ENCODE measurements at places on chromosomes 16 and 17.

DNA sequence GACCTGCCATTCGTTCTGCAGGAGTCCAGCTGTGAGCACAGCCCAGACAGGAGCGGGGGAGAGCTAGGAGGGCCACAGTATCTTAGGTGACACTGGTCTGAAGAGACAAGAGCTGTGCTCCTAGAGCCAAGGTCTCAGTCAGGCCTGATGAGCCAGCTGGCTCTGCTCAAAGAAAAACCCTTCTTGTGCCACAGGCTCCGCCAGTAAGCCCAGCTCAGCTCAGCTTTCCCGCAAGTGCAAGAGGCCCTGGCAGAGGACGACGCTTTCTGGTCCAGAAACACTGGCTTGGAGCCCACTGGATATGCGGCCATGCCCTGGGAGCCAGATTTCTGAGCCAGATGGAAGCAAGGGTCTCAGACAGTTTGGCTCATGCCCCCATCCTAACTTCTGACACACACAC lies 23.9 kb downstream of the PEMT start:
- no peak for DNase-seq

DNA sequence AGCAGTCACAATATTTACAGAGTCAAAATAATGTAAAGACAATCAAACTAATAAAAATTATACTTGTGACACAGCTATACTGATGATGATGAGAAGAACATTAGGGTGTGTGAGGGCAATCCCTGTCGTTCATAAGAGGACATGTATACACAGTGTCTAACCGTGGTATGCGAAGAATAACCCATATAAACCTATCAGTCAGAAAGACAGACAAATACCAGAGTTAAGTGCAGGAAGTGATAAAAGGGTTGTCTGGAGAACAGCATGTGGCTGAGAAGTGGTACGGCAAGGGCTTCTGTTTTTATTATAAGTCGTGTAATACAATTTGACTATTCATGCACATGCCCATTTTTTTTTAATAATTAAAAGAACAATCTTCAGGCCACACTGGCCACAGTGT lies 46.7 kb downstream of the LMF1 start:
- no peak for DNase-seq

DNA sequence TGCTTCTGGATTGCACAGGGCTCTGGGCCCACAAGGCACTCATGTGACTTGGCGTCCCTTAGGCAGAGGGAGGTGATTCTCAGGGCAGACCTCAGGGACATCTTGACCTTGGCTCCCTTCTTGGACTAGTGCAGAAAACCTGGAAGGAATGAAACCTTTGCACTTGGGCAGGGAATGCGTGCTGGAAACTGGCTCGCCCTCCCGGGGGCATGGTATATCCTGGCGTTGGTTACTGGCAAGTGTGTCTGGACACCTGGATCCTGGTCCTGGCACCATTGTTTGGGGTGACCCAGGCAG lies 63.5 kb upstream of the LGALS9 start:
- DNase-seq, result no peak

GRCh38 chr17:41894791-41895331 lies 23.9 kb downstream of the ACLY start:
- DNase-seq, result no peak

DNA sequence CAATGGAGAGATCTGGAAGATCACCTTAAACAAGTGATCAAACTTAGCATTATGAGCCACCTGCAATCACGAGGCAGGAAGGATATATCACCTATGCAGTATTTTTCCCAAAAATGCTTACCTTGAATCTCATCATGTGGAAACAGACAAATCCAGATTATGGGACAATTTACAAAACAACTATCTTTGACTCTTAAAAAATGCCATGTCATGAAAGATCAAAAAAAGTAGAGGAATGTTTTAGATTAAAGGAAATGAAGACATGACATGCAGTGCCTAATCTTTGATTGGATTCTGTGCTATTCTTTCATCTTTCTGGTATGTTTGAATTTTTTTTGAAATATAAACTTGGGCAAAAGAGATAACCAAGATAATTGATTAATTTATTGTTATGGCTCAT lies 95.9 kb downstream of the KPNA2 start:
- DNase-seq, result no peak

- DNase-seq, result no peak
Measured at GRCh38 chr16:82181461-82182185, 11.6 kb upstream of the MPHOSPH6 start.

- DNase-seq, result no peak
Measured at GRCh38 chr16:86133847-86134375, 234.9 kb downstream of the IRF8 start.

DNA sequence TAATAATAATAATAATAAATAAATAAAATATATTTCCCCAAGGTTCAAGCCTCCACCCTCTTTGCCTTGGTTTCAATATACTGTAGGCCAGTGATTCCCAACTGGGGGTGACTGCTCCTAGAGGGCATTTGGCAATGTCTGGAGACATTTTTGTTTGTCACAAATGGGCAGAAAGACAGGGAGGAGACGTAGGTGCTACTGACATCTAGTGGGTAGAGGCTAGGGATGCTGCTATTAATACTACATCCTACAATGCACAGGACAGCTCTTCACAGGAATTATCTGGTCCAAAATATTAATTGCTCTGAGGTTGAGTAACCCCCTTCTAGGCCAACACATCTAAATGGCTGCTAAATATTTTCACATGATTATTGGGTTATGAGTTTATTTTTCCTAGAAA lies 12.8 kb upstream of the PRR14 start:
- no peak for DNase-seq

GRCh38 chr16:9913604-9914326 lies 268.5 kb downstream of the GRIN2A start:
- DNase-seq, result no peak

GRCh38 chr16:4654011-4654963 lies 29.7 kb downstream of the MGRN1 start:
- no peak for DNase-seq
